ENCODE measurements at places on chromosomes 16 and 17. TPM values are rescaled to one million over a fixed set of nuclear protein-coding genes. Genes with fewer than 3 reads are reported as not detected.

DNA sequence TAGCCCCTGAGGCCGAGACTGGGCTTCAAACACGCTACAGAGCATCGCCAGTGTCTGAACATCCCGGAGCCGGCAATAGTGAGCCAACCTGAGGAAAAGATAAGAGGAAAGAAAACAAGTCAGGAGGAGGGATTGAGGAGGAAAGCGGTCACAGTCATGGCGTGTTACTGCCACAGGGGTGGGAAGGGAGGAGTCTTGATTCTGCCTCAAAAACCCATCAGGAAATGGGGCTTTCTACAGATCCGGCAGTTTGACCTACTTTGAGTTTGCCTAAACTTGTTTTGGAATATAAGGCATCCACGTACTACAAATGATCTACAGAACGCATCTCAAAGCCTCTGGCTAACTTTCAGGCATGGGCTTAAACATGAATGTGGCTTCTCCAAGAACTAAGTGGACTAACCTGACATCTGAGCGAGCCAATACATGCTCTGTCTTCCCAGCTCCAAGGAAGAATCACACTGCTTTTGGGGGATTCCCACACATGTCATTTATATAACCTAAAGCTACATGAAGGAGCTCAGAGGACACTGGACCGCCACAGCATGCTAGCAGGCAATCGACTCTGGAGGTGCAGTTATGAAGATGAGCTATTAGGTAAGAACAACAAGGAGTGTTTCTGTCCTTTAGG, 96.6 kb downstream of the WDR59 start:
- no peak for DNase-seq

GRCh38 chr17:20706751-20707373, 127.3 kb downstream of the CDRT15L2 start:
- DNase-seq, result peak; percentile 48

- DNase-seq, result no peak
Observed at GRCh38 chr16:86089991-86090390, 191.0 kb downstream of the IRF8 start.

TSPAN10 gene
- total RNA-seq, result 4.5 TPM

DNA sequence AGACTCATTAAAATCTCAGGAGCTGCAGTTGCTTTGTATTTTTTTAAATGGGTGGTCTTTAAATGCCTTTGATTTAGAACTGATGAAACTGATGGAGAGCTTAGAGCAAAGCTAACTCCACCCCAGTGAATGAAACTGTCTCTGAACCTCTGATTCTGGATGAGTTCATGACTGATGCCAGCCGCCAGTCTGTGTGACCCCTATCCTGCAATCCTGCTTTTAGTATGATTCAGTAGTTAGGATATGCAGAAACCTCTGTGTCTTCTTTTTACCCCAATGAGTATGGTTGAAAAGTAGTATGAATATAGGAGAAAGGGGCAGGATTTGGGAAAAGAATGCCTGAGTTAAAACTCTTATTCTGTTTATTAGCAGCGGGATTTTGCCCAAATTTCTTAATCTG, 12.3 kb upstream of the SALL1 start:
- peak; percentile 28 for DNase-seq

FAM83G gene
- 15.1 TPM for total RNA-seq

SCIMP gene
- total RNA-seq, result not detected

UNKL gene
- 12.1 TPM for total RNA-seq

PSME3IP1 gene
- total RNA-seq, result 120 TPM

MVP gene
- total RNA-seq, result 71.4 TPM

GRCh38 chr17:44767493-44767892, 8.7 kb downstream of the ADAM11 start:
- DNase-seq, result no peak

DNA sequence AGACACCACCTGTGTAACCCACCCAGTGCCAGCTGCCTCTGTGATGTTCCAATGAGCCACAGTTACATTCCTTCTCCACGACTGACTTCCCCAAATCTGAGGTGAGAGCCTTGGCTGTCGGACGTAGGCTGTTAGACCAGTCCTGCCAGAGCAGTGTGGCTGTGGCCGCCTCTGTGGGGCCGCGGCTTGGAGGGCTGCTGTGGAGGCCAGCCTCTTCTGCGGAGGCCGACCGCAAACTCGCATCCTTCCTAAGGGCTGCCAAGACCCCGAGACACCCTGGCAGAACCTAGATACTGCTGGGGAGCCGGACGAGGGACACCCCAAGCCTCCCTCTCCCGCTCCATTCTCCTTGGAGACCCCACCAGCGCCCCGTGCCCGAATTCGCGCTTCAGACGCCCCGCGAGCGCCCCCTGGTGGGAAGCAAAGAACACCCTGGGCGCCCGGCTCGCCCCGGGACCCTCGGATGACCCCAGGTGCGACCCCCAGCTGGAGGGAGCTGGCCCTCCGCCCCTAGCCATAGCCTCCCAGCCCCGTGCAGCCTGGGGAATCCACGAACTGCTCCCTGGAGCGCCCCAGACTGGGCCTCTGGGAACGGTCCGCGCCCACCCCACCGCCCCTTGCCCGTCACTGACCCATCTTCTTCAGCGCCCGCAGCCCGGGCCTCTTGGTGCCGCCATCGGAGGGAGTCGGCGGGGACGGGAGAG, 547 bp downstream of the PLCD3 start:
- DNase-seq, result peak; percentile 42

- DNase-seq, result peak; percentile 52
Observed at GRCh38 chr17:48613862-48614694, 1.0 kb downstream of the HOXB8 start.

GRCh38 chr17:6796887-6797490, 21.0 kb downstream of the FBXO39 start:
- peak; percentile 77 for DNase-seq

OTOP3 gene
- not detected for total RNA-seq

CACNG4 gene
- total RNA-seq, result 0.27 TPM

GRCh38 chr17:4858068-4858881, 25.1 kb downstream of the MINK1 start:
- DNase-seq, result peak; percentile 27

CBLN1 gene
- 0.06 TPM for total RNA-seq

PPP1R27 gene
- not detected for total RNA-seq

- DNase-seq, result no peak
Observed at GRCh38 chr16:73610160-73610559, 562.2 kb upstream of the ZFHX3 start.

DNA sequence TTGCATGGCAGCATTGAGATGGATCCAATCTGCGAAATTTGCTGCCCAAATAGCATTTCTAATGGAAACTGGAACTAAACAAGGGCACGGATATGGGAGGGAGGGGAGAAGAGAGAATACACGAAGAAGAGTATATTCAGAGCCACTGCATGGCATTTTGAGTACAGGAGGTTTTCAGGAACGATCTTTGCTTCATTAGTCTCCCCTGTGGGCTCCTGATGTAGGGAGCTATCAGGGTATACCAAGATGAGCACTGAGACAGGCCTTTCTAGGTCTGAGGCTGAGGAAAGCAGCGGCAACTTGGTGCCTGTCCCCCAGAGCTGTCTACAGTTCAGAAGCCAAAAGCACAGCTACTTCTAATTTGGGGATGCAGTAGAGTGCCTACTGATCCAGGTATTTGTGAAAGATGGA, 257.7 kb upstream of the PMFBP1 start:
- DNase-seq, result no peak

GRCh38 chr16:15639061-15639568, 3.8 kb downstream of the MARF1 start:
- no peak for DNase-seq

GRCh38 chr16:3890091-3890490, 9.6 kb upstream of the CREBBP start:
- no peak for DNase-seq

DNA sequence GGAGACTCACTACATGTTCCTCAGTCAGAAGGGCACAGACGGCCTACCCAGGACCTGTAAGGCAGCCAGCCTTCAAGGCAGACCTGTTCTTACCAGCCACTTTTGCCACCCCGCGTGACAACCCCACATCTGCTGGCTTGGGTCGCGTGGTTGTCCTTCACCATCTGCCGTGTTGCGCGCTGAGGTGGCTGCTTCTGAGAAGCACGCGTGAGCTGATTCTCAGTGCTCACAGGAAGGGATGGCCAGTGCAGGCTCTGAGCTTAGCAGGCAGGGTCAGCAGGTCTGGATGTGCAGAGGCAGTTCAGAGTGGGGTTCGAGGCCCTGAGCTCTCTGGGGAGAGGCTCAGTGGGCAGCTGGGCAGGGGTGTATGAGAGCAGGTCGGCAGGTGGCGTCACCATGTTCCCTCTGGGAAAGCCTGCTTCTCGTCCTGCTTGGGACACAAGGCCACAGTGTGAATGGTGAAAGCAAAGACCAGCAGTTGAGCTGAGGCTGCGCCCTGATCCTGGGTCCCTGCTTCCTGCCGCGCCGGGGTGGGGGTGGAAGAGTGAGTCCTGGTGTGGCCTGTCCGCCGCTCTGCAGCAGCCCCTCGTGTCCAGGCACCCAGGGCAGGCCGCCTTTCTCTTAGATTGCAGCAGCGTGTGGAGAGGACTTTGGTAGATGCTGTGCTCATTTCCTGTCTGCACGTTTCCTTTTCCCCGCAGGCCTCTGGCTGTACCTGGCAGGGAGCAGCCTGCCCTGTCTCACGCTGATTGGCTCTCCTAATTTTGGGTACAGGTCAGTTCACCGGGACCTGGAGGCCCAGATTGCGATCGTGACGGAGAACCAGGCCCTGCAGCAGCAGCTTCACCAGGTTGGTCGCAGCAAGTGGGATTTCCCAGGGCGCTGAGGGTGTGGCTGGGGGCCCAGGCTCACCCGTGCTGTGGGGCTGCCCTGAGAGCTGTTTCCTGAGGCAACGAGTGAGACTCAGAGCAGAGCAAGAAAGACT, 36.0 kb downstream of the PGS1 start:
- DNase-seq, result no peak

- DNase-seq, result no peak
Observed at GRCh38 chr17:33245183-33245582, 47.9 kb downstream of the ASIC2 start.

GRCh38 chr16:83206426-83206825, 579.7 kb downstream of the CDH13 start:
- peak; percentile 10 for DNase-seq

KRTAP3-1 gene
- not detected for total RNA-seq

- DNase-seq, result peak; percentile 82
Observed at GRCh38 chr17:58338841-58339754, 10.5 kb upstream of the TSPOAP1 start.

GRCh38 chr16:10080051-10080772, 102.0 kb downstream of the GRIN2A start:
- DNase-seq, result peak; percentile 86

- DNase-seq, result no peak
Observed at GRCh38 chr17:61508912-61509311, 56.7 kb downstream of the TBX4 start.

CLEC18A gene
- 1.2 TPM for total RNA-seq

GRCh38 chr17:6651919-6652452, 424 bp downstream of the C17orf100 start:
- DNase-seq, result peak; percentile 65

TRAPPC1 gene
- total RNA-seq, result 5.4 TPM

GRCh38 chr17:1843947-1844346, 14.1 kb downstream of the RPA1 start:
- no peak for DNase-seq

- no peak for DNase-seq
Observed at GRCh38 chr17:17356931-17357270, 53.7 kb downstream of the NT5M start.

DNA sequence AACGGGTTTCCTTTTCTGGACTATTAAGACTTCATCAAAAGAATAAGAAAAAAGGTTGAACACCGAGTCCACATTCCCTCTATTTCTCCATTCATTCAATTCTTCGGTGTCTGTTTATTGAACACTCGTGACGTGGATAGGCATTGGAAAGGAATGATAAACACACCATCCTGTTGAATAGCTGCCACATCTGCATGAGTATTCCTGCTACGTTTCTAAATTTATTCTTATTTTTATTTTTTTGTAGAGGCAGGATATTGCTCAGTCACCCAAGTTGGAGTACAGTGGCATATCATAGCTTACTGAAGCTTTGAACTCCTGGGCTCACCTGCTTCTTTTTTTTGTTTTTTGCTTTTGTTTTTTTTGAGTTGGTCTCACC, 80.8 kb upstream of the CIBAR2 start:
- no peak for DNase-seq

DNA sequence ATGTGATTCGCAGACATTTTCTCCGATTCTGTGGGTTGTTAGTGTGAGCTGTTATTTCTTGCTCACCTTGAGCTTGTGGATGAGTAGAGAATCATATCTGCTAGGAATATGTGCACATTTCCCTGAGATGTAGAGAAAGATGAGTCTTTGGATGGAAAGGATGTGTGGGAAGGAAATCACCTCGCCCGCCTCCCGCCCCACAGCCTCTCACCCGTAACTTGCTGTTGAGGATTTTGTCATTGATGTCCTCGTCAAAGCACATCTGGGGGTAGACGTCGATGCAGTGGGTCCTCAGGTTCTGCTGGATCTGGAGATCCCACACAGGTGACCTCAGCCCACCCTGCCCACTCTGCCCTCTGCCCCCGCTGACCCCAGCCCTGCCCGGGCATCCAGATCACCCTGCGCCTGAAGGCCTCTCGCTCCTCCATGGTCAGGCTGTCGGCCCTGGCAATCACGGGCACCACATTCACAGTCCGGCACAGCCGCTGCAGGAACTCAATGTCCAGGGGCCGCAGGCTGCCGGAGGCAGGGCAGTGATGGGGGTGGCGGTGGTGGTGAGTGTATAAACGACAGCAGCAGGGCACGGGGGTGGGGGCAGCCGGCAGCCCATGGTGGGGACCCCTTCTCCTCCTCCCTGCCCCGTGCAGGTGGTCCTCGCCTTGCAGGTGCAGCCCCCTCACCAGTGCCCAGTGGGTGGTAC, 4.7 kb downstream of the SEPTIN12 start:
- no peak for DNase-seq

DNA sequence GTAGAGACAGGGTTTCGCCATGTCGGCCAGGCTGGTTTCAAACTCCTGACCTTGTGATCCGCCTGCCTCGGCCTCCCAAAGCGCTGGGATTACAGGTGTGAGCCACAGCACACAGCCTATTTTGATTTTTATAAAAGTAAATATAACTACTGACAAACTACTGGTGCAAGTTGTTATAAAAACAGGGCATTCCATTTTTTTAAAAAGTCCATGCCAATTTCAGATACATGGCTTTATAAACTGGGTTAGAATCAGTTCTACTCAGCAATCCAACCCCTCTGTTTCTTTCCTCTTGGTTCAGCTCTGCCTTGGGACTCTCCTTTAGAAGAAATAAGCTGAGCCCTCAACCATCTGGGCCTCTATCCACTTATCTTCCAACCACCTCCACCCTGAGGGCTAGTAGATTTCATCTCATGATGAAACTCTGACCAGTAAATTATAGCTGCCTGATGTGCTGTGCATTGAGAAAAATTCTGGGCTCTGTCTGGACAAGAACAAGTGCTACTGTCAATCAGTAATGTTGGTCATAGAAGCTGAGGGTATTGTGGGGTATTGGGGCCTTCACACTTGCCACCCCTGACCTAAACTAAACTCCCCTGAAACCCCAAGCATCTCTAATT, 10.2 kb downstream of the RANBP10 start:
- DNase-seq, result no peak
